ENCODE measurements at places on chromosomes 7 and 10. TPM values are rescaled to one million over a fixed set of nuclear protein-coding genes. Genes with fewer than 3 reads are reported as not detected.

Gene ANLN
- total RNA-seq, result 41.1 TPM

Gene CALML5
- not detected for total RNA-seq

Gene VPS26A
- 28.5 TPM for total RNA-seq

Gene OR6B1
- not detected for total RNA-seq

Gene CYP3A5
- total RNA-seq, result not detected

Gene MYH16
- total RNA-seq, result 0.16 TPM

Gene CRTAC1
- total RNA-seq, result 3.1 TPM

Gene PSD
- under 0.01 TPM for total RNA-seq

Gene C10orf90
- not detected for total RNA-seq

Gene SAMD8
- total RNA-seq, result 38.4 TPM

Gene HOXA9
- 5.0 TPM for total RNA-seq

Gene HOXA1
- total RNA-seq, result 0.49 TPM

Gene ZNF438
- 2.4 TPM for total RNA-seq

Gene FAM53B
- 24.1 TPM for total RNA-seq

Gene WEE2
- not detected for total RNA-seq

Gene MKX
- 0.19 TPM for total RNA-seq

Gene AFAP1L2
- 6.9 TPM for total RNA-seq

Gene TSPAN33
- under 0.01 TPM for total RNA-seq

Gene SVIL
- total RNA-seq, result 49.7 TPM
